ENCODE measurements at places on chromosomes 3 and 15.

DNA sequence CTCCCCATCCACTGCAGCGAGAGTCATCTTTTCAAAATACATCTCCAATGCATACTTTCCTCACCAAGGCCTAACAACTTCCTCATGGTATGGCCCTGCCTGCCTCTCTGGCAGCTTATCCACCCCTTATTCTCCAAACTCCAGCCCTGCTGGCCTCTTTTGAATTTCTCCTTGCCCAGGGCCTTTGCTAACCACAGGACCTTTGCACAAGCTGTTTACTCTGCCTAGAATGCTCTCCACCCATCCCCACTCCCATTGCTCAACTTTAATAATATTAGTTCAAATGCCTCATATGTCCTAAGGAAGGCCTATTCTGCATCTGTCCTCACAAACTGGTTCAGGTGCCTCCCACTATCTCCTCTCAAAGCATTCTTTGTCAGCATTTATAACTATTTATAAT, 230.7 kb downstream of the CADPS start:
- H3K36me3 ChIP-seq = no peaks in the 10 kb centered on the region
- DNase-seq = no peak
- H3K4me1 ChIP-seq = no peaks in the 10 kb centered on the region

DNA sequence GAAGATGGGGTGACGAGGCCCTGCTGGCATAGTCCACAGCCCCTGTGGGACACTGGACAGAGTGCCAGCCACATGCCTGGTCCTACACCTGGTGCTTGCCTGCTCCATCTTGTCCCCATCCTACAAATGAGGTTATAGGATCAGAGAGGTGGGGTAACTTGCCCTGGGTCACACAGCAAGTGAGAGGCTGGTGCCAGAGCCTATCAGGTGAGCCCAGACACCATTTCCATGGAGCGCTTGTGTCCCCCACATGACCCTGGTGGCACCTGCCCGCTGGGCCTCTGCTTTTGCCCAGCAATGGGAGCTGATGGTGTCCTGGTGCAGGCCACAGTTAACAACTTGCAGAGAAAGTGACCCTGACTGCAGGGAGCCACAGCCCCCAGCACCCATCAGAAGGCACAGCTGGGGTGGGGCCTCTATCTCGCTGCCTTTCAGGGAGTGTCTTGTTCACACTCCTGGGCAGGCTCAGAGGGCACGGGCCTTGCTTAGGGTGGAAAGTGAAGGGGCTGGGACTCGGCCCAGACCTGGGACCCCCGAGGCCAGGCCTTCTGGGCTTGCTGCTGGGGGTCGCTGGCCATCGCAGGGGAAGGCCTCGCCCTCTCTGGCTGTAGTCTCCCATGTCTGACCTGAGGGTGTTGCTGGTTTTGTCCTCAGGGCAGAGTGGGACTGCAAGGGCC, 7.2 kb downstream of the PLXNA1 start:
- peaks cover 19% of the 10 kb centered on the region for H3K4me1 ChIP-seq
- no peaks in the 10 kb centered on the region for H3K36me3 ChIP-seq
- H3K27ac ChIP-seq = no peak overlapping the region
- H3K4me3 ChIP-seq = no peak overlapping the region
- DNase-seq = no peak

- no peak overlapping the region for H3K4me3 ChIP-seq
- H3K36me3 ChIP-seq = no peaks in the 10 kb centered on the region
- no peaks in the 10 kb centered on the region for H3K4me1 ChIP-seq
- no peak for DNase-seq
- H3K27ac ChIP-seq = no peak overlapping the region
- no peaks in the 10 kb centered on the region for H3K27me3 ChIP-seq
Measured at GRCh38 chr15:85168642-85169173, 187.1 kb downstream of the PDE8A start.

DNA sequence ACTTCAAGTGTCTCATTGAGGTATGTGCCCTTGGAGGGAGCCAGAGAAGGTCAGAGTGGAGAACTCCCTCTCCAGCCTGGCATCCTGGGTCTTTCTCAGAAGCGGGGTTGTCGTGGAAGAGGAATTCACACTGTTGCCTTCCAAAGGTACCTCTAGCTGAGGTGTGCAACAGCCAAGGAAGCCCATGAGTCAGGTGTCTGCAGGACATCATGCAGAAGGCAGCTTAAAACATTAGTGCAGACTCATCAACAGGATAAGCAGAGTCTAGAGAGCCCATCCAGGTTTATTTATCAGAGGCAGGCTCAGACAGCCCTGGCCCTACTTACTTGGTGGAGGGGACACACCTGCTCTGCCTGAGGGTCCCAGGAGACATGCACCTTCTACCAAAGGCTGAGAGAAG, 95.6 kb upstream of the TPM1 start:
- H3K36me3 ChIP-seq = no peaks in the 10 kb centered on the region
- no peak overlapping the region for H3K4me3 ChIP-seq
- H3K4me1 ChIP-seq = no peaks in the 10 kb centered on the region
- H3K27me3 ChIP-seq = no peaks in the 10 kb centered on the region
- H3K27ac ChIP-seq = no peak overlapping the region

GRCh38 chr3:156429125-156429524, 125.8 kb downstream of the SSR3 start:
- H3K27ac ChIP-seq = no peak overlapping the region
- DNase-seq = no peak

GRCh38 chr3:191797271-191797670, 336.3 kb downstream of the PYDC2 start:
- H3K36me3 ChIP-seq = no peaks in the 10 kb centered on the region
- no peak overlapping the region for H3K27ac ChIP-seq
- H3K4me1 ChIP-seq = no peaks in the 10 kb centered on the region
- H3K27me3 ChIP-seq = no peaks in the 10 kb centered on the region
- no peak for DNase-seq
- no peak overlapping the region for H3K4me3 ChIP-seq

DNA sequence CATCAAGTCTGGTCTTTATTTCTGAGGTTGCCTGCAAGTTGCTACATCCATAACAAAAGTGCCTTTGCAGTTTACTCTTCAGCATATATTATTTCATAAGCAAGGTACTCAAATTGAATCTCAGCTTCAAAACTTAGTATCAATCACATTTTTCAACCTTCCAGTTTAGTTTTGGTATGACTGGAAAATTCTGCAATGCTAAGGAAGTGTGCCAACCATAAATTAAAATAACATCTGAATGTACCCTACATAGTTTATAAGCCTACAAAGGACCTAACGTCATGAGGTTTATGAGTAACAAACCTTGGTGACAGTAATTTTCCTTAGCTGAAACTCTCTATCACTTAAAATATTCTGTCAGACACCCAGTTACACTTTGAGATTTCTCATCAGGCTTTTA, 62.8 kb downstream of the THBS1 start:
- no peaks in the 10 kb centered on the region for H3K36me3 ChIP-seq
- H3K4me3 ChIP-seq = no peak overlapping the region
- H3K27ac ChIP-seq = no peak overlapping the region
- no peak for DNase-seq
- no peaks in the 10 kb centered on the region for H3K4me1 ChIP-seq

DNA sequence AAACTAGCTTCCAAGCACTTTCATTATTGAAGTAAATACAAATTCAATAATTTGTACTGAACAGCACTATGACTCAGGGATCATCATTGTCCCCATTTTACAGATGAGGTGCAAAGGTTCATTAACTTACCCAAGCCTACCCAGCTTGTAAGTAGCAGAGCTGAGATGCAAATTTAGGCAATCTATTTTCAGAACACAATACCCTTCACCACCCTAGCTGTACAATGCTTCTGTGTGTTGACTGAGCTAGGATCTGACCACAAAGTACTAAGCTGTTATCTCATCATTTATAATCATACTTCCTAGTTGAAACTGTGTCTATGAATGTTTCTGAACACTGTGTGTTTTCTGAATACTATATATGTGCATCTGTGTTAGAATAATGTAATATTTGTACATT, 3.2 kb upstream of the ILDR1 start:
- no peaks in the 10 kb centered on the region for H3K4me1 ChIP-seq
- no peak overlapping the region for H3K27ac ChIP-seq
- H3K27me3 ChIP-seq = no peaks in the 10 kb centered on the region
- DNase-seq = no peak
- H3K4me3 ChIP-seq = no peak overlapping the region

- H3K36me3 ChIP-seq = no peaks in the 10 kb centered on the region
- H3K27me3 ChIP-seq = no peaks in the 10 kb centered on the region
- DNase-seq = peak; percentile 64
- H3K4me3 ChIP-seq = peak overlapping the region; percentile 87
Measured at GRCh38 chr3:37243820-37244748, 69.7 kb upstream of the LRRFIP2 start.

DNA sequence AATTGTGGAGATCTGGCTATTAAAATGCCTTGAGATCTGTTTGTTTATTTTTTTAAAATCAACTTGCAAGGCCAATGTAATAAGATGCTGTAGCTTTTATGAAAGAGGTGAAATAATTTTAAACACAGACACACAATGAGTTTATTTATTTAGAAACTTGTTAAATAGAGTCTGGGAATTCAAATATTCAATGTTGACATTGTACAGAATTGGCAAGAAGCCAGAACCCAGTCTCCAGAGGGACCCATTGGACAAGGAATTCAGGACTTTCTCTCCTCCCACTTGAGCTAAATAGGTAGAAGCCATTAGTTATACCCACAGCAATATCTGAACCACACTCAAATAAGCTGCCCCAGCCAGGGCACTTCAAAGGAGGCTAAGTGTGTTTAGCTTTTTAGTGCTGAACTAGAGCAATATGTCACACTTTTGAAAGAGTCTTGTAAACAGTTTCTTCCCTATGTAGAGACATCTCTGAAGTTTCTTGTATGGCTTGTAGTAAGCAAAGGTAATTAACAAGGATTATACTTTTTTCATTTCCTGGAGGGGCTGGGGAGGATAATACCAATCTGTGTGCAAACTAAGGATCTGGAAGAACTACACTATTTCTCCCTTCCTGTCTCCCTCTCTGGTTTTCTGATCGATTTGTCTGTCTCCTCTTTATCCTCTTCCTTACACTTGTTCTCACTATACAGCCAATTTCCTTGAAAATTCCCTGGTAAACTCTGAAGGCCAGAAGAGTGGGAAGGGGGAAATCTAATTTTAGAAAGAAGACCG, 6.0 kb downstream of the MECOM start:
- H3K4me3 ChIP-seq = no peak overlapping the region
- DNase-seq = no peak
- H3K36me3 ChIP-seq = no peaks in the 10 kb centered on the region
- peaks cover 37% of the 10 kb centered on the region for H3K27me3 ChIP-seq
- H3K4me1 ChIP-seq = peaks cover 8% of the 10 kb centered on the region
- H3K27ac ChIP-seq = no peak overlapping the region

DNA sequence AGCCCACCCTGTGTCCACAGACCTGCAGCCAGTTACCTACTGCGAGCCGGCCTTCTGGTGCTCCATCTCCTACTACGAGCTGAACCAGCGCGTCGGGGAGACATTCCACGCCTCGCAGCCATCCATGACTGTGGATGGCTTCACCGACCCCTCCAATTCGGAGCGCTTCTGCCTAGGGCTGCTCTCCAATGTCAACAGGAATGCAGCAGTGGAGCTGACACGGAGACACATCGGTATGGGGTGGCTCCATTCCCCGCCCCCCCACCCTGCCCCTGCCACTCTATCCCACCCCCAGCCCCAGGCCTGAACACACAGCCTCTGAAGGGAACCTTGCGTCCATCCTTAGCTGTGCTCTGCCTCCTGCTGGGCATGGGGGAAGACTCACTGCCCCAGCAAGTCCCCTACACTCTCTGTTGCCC, 73.2 kb downstream of the AAGAB start:
- no peaks in the 10 kb centered on the region for H3K27me3 ChIP-seq
- H3K4me1 ChIP-seq = peaks cover 1% of the 10 kb centered on the region
- H3K36me3 ChIP-seq = no peaks in the 10 kb centered on the region

- no peak for DNase-seq
- no peak overlapping the region for H3K4me3 ChIP-seq
- peaks cover 11% of the 10 kb centered on the region for H3K4me1 ChIP-seq
- peaks cover 23% of the 10 kb centered on the region for H3K27me3 ChIP-seq
- no peak overlapping the region for H3K27ac ChIP-seq
Measured at GRCh38 chr15:40277471-40277870, 5.4 kb downstream of the ANKRD63 start.

DNA sequence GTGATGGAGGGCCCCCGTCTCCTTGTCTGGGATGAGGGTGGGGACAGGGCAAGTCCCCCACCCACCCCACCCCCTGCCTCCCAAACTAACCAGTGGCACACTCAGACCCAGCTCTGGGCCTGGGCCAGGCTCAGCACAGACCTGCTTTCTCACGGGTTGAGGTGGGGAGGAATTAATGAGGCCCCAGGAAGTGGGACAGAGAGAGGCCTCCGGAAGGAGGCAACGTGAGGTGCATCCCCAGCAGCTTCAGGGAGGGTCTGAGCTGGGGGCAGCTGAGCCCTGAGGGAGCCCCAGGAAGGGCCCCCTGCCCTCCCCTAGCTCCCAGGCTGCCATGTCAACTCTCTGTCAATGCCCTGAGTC, 15.0 kb upstream of the GNAI2 start:
- no peak overlapping the region for H3K27ac ChIP-seq
- H3K36me3 ChIP-seq = no peaks in the 10 kb centered on the region
- no peak for DNase-seq
- H3K4me3 ChIP-seq = no peak overlapping the region
- no peaks in the 10 kb centered on the region for H3K4me1 ChIP-seq

DNA sequence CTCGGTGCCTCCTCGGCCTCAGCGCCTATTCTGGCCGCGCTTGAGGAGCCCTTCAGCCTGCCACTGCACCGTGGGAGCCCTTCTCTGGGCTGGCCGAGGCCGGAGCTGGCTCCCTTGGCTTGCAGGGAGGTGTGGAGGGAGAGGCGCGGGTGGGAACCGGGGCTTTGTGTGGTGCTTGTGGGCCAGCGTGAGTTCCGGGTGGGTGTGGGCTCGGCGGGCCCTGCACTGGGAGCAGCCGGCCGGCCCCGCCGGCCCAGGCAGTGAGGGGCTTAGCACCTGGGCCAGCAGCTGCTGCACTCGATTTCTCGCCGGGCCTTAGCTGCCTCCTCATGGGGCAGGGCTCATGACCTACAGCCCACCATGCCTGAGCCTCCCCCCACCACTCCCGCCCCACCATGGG, 26.6 kb upstream of the TRIM42 start:
- H3K27ac ChIP-seq = no peak overlapping the region
- H3K4me1 ChIP-seq = no peaks in the 10 kb centered on the region
- no peak overlapping the region for H3K4me3 ChIP-seq

DNA sequence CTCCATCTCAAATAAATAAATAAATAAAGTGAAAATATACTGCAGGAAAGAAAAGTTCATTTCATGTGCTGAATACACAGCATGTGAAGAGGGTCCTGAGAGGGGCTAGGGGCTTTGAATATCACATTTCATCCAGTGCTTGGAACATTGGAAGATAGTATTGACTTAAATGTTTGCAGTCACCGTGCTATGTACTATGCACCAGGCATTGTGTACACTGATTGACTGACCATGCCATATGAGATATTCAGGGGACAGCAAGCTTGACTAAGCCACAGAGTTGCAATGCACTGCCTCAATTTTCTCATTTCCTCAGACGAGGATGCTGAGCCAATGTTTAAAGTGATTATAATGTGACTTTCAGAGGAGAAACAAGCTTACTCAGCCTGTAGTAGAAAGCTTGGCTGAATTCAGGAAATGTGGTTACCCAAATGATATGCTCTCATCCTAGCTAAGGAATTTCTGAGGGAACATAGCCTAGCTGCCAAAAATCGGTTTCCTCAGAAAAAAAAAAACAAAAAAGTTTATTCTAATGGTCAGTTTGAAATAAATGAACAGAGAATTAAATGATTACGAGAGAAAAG, 557.9 kb downstream of the FGF12 start:
- H3K36me3 ChIP-seq = no peaks in the 10 kb centered on the region
- H3K4me3 ChIP-seq = no peak overlapping the region
- no peak for DNase-seq
- H3K27ac ChIP-seq = no peak overlapping the region
- no peaks in the 10 kb centered on the region for H3K27me3 ChIP-seq
- H3K4me1 ChIP-seq = no peaks in the 10 kb centered on the region
